Brain pericyte (primary cell): ENCODE measurements at places on chromosomes 5 and 9.
A peak's percentile ranks its signal among the peaks of the same experiment; 100 is the strongest.

- DNase-seq: no peak
These were observed 32.1 kb downstream of the TNC start for GRCh38 chr9:115085773-115086377.

- no peak for DNase-seq
These were observed 8.8 kb downstream of the FAM200C start for GRCh38 chr5:160390787-160391696.

- no peak for DNase-seq
These were observed 31.2 kb upstream of the CEP120 start for GRCh38 chr5:123454259-123454911.

DNA sequence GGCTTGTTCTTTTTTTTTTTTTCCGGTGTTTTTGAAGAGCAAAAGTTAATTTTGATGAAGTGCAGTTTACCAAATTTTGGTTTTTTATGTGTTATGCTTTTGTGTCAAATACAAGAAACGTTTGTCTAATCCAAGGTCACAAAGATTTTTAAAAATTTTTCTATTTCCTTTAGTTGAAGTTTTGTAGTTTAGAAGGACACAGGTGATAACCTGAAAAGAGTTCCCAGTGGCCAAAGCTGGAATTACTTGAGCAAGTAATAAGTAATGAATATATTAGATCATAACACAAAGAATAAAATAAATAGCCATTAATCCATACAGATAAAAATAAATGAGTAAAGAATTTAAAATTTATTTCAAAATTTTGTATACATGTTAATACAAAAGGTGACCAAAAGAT lies 71.5 kb downstream of the FCHO2 start:
- DNase-seq: no peak

DNA sequence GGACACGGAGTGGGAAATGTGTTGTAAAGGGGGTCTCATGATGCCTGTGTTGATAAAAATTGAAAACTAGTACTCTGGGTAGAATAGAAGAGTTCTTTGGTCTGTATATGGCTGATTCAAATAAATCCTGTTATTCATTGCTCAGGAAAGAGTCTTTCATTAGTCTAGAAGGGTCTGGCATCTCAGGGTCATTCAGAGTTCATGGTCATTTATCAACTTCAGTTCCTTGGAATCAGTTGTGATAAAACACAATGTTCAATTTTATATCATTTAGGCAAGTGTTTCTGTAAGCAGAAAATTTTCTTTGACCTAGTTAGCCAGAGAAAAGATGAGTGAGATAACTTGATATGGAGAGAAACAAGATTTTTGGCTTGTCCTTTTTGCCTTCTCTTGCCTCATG lies 36.3 kb downstream of the SPATA31D1 start:
- no peak for DNase-seq

GRCh38 chr9:111657051-111657450 lies 4.4 kb upstream of the GNG10 start:
- no peak for DNase-seq

DNA sequence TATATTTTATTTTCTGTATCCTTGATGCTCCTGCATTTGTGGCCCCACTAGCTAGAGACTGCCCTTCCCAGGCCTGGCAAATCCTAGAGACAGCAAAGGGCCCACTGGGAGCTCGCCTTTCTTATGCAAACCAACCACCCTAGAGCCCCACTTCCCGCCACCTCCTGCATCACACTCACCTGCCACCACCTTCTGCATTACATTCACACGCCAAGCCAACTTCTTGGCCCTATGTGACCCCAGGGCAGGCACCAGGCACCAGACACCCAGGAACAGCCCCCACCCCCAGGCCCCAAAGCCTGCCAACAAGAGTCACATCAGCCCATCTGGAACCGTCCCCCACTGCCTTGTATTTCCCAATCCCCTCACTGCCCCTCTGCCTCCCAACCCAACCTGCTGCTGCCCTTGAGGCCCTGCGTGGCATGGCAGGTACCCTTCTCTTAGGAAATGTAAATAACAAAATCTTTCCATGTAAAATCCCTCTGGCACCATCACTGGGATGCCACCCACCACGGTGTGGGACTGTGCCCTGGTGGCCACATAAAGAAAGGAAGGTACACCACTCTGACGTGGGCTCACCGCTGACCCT lies 22.0 kb downstream of the ROR2 start:
- DNase-seq: no peak

DNA sequence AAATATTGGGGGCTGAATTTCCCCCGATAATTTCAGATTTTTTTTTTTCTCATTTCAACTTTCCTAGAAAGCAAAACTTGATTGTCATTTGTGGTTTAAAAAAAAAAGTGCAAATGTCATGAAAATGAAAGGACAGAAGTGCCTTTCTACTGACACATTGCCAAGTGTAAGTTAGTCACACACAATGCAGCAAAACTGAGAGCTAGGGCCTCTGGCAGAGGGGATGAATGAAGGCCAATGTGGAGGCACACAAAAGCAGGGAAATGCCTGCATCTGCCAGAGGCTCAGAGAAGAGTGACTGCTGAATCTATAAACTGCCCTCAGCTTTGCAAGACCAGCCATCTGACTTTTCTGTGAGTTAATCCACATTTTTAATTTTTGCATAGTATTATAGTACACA lies 6.8 kb upstream of the IFNA5 start:
- DNase-seq: no peak

DNA sequence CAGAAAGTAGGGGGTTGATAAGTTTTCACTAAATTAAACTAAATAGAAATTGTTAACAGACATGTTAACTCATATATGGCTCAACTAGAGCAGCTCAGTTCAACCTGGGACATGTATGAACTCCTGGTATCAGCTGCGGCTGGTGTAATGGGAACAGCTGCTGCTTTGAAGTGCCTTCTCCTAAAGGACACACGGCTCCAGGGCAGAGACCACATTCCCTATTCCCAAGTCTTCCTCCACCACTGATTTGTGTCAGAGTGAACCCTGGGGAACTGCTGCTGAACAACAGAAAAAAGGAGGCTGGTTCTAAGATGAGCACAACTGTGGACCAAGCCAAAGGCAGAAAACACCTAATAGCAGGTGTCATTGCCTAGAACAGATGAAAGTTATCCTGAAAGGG lies 71.1 kb downstream of the MAPKAP1 start:
- DNase-seq: no peak

- DNase-seq: no peak
These were observed 92.2 kb upstream of the SLC30A5 start for GRCh38 chr5:69001627-69002026.

- no peak for DNase-seq
These were observed 32.3 kb downstream of the ERP44 start for GRCh38 chr9:100066539-100066938.

DNA sequence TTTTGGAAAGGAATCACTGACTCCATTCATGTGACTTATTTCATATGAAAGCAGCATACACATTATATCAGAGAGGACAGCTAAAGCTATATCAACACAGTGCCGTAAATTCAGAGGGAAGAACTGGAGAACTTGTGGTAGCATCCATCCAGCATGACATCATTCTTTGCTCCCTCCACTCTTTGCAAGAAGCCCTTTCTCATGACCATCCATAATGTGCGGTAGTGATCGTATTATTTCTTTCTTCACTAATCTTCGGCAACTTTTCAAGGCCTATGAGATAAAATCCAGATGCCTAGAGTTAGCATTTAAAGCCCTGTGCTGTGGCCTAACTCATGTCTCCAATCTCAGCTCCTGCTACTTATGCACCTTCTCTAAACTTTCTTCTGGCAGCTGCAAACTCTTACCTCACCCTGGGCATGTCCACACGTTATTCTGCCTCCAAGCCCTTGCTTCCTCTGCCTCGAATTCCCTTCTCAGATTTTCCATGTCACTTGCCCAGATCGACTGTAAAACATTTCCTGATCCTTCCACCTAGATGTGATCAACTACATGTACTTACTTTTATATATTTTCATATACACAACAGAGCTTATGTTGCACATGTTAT lies 307.3 kb upstream of the SGCD start:
- DNase-seq: no peak

GRCh38 chr5:76852772-76853171 lies 3.0 kb downstream of the S100Z start:
- DNase-seq: no peak

GRCh38 chr9:6562201-6562600 lies 83.3 kb downstream of the GLDC start:
- DNase-seq: no peak

- no peak for DNase-seq
These were observed 94.0 kb downstream of the RCL1 start for GRCh38 chr9:4886698-4887097.

DNA sequence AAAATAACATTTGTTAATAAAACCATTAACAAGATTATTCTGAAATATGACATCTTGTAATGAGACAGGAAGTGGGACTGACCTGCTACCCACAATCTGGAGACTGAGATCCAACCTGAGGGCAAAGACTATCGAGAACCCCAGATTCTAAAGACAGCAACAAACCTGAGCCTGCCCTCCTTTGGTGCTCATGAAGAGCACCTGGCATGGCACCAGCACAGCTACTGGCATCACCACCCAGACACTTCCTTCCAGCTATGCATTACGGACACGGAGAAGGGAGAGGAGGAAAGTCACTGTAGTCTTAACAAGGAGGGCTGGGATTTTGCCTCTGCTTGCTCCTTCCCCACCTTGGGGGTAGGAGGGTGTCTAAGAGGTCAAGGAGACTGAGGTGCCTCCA lies 105.5 kb downstream of the AUH start:
- DNase-seq: no peak

- no peak for DNase-seq
These were observed 130.8 kb downstream of the SEMA5A start for GRCh38 chr5:9415091-9415490.

DNA sequence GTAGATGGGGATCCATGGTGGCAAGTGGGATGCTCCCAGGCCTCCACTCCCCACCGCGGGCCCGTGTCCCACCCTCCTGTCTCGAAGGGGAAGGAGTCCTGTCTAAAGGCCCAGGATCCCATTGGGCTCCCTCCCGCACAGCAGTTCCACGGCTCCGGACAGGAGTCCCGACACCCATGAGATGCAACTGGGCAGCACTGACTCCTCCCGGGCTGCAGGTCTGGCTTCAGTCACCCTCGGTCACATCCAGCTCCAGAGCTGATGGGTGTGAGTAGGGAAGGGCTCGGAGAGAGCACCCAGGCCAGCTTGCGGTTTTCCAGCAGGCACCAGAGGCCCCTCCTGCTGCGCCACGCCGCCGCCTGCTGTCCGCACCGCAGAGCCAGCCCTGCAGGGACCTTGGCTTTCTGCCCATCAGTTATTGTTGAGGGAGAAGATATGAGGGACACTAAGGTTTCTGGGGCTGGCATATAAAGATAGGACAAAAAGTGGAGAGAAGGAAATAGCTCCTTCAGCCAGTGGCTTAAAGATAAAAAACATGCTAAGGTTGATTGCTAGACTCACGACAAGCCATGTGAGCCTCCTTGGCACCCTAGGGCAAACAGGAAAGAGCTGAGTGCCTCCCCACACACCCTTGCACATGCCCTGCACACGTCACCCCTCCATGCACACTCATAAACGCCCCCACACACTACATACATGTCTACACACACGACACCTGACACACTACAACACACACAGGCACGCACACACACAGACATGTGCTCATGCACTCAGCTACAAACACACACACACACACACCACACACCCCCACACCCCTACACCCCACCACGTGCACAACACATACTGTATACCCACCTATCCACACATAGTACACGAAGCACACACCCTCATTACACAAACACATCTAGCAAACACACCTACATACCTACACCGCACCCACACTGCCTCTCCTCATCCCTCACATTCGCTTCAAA lies 79.0 kb downstream of the AK8 start:
- no peak for DNase-seq

DNA sequence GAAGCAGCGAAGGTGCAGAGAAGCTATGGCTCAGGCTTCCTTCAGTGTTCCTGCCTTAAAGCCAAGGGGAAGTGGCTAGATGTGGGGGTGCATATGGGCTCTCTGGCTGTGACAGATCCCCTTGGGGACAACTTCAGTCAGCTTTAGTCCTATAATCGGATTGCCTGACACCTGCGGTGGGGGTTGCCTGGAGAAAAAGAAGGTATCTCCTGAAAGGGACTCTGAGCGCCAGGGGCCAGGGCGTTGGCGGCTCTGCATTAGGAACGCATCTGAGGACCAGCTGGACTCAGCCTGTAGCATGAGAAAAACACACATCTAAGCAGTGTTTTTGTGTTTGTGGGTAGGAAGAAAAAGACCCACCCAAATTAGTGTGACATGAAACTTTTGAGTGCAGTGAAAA lies 84.3 kb upstream of the OTULINL start:
- DNase-seq: no peak

DNA sequence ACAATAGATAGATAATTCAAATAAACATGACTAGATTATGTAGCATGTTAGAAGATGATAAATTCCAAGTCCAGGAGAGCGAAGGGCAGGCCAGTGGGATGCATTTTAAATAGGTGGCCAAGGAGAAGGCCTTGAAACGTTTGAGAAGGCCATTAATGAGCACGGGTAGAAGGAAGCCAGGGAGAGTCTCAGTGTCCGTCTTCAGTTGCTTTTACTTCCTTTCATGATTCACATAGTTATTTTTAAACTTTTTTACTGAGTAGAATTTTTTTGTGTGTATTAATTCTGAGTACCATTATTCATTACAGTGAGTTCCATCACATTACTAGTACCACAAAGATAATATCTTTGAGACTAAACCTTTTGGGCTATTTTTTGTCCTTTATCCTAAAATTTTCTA lies 259.2 kb downstream of the ARRDC3 start:
- no peak for DNase-seq

- DNase-seq: no peak
These were observed 48.9 kb downstream of the DYNC2I2 start for GRCh38 chr9:128607642-128608350.

GRCh38 chr9:94157050-94157801 lies 73.0 kb downstream of the PTPDC1 start:
- DNase-seq: peak; percentile 60

DNA sequence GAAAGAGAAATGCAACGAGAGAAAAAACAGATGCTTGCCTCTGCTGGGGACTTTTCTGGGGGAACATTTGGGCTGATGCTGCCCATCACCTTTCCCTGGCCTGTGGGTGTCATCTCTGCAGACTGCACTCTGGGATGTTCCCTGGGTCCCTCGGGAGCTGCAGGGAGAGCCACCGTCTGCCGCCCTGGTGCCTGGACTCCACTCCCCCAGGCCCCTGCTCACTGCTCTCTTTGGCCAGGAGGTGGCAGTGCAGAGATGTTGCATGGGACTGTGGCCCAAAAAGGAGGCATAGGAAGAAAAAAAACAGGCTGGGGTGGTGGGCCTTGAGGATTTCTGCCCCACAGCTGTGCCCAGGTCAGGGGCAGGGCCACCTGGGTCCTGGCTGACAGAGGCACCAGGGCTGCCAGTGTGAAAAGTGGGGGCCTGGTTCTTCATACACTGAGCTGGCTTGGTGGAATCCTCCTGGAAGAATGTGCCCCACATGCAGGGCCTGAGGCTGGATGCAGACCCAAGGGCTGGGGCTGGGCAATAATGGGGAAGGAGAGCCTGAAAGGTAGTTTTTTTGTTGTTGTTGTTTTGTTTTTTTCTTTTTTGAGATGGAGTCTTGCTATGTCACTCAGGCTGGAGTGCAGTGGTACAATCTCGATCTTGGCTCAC lies 353.6 kb downstream of the SLIT3 start:
- DNase-seq: no peak

GRCh38 chr5:103990064-103990463 lies 427.5 kb upstream of the NUDT12 start:
- DNase-seq: no peak

- DNase-seq: no peak
These were observed 123.2 kb downstream of the JAKMIP2 start for GRCh38 chr5:147659166-147659929.
